ENCODE measurements at places on chromosomes 16 and 17.

- no peak for ATAC-seq
Measured at GRCh38 chr17:80908776-80909175, 82.9 kb upstream of the CHMP6 start.

DNA sequence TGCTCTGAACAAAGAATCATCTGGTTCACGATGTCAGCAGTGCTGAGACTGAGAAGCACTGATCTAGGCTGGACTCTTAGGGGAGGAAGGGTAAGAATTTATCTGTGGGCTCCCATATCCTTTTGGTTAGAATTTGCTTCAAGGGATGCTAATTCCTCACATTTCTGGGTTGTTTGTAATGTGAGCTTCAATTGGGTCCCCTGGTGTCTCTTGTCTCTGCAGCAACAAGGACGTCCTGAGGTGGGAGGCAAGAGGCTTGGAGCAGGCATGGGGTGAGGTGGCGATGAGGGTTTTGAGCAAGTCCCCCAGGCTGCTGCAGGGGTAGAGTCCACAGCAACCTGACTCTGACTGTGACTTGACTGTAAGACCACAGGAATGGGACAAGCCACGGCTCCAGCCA is 213.8 kb upstream of the NLRP1 start:
- ATAC-seq = no peak

DNA sequence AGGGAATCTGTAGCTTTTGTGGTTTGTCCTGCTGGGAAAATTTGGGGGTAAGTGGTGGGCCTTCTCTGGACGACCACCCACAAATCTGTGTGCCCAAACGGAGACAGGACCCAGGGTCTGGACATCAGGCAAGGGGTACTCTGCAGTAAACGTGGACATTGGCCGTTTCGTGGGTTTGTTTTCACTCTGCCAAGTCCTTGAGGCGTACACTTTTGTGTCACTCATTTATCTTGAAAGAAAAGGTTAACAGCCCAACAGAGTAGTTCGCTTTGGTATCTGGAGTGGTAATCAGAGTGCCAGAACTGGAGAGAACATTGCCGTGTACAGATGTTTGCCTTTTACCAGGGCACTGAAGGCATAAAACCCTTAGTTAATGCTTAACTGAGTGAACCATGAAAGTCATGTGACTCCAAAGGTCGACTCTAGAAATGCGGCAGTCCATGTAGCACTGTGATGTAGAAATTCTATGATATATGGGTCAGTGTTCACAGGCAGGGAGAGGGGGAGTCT is 15.4 kb downstream of the NAA60 start:
- ATAC-seq = peak; percentile 34

- peak; percentile 69 for ATAC-seq
Measured at GRCh38 chr17:29572691-29573557, 4.4 kb downstream of the TP53I13 start.

- no peak for ATAC-seq
Measured at GRCh38 chr17:77909816-77910215, 48.7 kb upstream of the TNRC6C start.

- peak; percentile 42 for ATAC-seq
Measured at GRCh38 chr16:50473356-50473945, 74.7 kb upstream of the NKD1 start.

All from stimulated activated memory B cell treated with anti-CD40 and anti-IgM and Interleukin-4, amounts not matched to agents 10 μg/mL and 1 μg/mL and 100 μg/mL, for 72 hours (primary cell).